ENCODE measurements at places on chromosomes 3 and 15.

GRCh38 chr3:174132006-174132405 lies 727.1 kb upstream of the NAALADL2 start:
- no peak for DNase-seq

GRCh38 chr3:114706591-114707232 lies 412.9 kb downstream of the TIGIT start:
- DNase-seq = no peak

DNA sequence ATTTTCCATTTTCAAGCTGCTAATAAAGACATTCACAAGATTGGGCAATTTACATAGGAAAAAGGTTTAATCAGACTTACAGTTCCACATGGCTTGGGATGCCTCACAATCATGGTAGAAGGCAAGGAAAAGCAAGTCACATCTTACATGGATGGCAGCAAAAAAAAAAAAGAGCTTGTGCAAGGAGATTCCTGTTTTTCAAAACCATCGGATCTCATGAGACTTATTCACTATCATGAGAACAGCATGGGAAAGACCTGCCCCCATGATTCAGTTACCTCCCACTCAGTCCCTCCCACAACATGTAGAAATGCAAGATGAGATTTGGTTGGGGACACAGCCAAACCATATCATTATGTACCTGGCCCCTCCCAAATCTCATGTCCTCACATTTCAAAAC lies 202.0 kb downstream of the FNDC3B start:
- no peak for DNase-seq

GRCh38 chr3:37660782-37661181 lies 200.9 kb upstream of the CTDSPL start:
- no peak for DNase-seq

GRCh38 chr15:68389936-68390817 lies 41.8 kb downstream of the ITGA11 start:
- no peak for DNase-seq

DNA sequence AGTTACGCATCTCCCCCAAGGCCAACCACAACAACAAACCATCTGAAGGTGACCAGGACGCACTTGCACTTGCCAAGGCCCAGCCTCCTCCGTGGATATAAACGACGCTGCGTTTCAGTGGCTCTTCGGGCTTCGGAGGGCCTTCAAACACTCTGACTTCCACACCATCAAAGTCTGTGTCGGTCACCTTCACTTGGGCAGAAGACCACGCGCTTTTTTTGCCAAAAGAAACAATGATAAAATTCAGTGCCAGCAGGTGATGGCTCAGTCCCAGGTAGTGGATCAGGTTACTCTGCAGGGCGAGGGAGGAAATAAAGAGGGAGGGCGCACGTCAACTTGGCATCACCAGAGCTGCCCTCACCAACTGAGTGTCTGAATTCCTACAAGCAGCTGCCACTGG lies 63.0 kb downstream of the NCEH1 start:
- no peak for DNase-seq

- no peak for DNase-seq
These were observed 55.0 kb upstream of the CHD2 start for GRCh38 chr15:92845126-92845508.

DNA sequence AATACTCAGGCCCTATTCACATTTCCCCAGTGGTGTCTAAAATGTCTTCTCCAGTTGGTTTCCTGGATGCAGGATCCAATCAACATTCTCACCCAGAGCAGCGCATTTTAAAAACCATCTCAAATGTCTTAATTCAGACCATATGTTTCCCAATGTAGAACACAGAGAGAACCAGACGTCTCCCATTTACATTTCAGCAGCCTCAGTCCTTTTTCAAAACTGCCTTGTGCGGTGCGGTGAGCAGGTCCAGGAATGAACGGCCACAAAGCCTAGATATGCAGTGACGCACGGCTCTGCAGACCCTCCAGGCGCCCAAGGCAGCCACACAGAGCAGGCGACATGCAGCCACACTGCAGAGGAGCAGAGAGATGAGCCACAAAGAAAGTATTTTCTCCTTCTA lies 66.1 kb upstream of the MEX3B start:
- no peak for DNase-seq

DNA sequence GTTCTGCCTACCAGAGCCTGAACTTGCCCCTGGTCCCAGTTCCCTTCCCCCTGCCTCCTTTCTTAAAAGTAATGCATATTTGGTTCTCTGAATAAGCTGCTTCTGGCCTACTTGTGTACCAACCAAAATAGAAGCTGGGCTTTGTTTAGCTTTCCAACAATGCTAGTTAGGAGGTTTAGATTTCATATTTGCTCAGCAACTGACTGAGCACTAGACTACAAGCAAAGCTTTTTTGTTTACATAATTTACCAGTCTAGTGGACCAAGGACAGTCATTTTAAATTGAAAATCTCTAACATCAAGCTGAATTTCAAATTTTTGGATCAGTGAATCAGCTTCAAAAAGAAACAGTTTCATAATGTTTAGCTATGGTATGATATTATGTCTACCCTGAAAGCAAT lies 331.2 kb downstream of the ULK4 start:
- no peak for DNase-seq

GRCh38 chr3:58585994-58586393 lies 8.8 kb upstream of the FAM107A start:
- DNase-seq = no peak

GRCh38 chr3:34152656-34153055 lies 354.2 kb downstream of the PDCD6IP start:
- no peak for DNase-seq

DNA sequence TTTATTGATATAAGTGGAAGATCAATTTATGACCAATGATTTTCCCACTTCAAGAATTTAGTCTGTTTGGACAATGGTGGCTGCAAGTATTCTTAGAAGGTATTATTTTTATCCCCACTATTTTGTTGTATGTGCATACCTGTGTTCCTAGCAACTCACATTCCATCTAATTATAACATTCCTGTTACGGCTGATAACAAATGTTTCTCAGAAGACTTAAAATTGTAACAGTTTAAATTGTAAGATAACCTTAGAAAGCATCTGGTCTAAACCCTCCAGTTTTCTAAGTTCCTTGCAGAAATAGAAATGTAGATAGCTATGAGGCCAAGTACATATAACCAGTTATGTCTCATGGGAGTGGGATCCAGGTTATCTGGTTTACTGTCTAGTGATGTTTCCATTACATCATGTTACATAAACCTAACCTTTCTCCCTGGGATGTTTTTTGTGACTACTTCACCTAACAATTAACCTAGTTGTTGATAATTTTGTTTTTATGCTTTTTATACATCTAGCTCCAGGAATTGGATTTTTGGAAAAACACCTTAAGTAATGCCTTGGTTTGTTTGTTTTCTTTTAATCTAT lies 11.1 kb upstream of the MFN1 start:
- DNase-seq = no peak

GRCh38 chr15:62758126-62758951 lies 284.2 kb upstream of the TPM1 start:
- no peak for DNase-seq

- no peak for DNase-seq
These were observed 49.7 kb downstream of the CD200 start for GRCh38 chr3:112382543-112383160.

GRCh38 chr15:82272154-82272553 lies 9.5 kb downstream of the SAXO2 start:
- no peak for DNase-seq

DNA sequence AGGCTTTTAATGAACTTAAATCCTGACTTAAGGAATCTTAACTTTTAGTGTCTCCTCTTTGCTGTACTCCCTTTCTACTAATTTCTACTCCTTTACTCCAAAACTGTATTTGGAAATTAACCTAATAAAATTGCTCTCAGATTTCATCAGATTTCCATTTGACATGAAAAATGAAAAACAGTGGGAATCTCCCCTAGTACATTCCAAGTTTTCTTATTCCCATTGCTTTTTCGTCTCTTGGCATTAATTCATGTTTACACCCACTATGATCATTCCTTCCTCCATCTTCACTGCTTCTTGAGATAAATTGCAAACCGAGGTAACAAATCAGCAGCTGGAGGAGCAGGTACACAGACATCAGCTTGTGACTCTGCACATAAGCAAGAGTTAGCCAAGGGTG lies 208.7 kb downstream of the VGLL3 start:
- DNase-seq = no peak

DNA sequence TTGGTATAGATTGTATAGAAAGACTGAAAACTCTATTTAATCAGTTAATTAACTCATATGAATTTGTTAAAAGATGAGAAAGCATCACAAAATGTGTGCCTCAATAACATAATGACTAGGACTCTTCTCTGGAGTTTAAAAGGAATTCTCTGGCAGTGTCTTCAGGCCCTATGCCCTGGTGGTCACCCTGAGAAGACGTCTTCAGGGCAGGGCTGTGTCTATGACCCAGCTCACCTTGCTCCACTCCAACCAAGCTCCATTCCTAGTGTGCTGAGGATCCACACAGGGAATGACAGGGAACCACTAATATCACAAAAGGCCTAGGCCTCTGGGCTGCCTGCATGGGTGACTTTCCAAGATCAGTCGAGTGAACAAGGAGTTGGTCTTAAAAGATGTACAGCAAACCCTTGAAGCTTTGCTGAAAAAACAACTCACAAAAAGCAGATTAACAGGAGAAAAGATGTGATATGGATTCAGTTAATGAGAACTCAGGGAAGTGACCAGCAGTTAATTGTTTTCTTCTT lies 156.6 kb downstream of the SNRK start:
- no peak for DNase-seq

DNA sequence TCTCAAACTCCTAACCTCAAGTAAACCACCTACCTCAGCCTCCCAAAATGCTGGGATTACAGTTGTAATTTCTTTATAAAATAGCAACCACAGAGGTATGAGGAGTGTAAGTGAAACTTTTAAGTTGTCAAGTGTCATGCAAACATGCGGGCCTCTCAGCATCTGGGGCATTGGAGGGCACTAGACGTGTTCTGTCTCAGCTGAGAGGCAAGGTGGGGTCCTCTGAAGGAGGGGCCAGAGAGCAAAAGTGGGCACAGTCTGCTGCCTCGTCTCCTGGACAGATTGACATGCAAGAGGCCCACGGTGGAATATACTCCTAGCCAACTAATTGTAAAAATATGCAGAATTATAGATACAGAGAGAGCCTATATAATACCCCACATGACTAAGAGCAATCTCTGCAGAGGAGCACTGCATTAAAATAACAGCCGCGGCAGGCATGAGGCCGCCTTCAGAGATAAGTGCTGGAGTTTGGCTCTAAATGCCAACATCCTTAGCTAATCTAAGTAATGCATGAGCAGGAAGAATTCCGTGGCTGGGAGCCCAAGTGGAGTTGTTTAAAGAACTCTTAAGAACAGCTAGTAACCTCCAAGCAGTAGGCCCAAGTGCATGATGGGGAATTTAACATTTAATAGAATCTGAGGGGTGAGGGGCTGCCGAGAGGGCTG lies 87.8 kb upstream of the RNU6-1 start:
- no peak for DNase-seq

- no peak for DNase-seq
These were observed 18.6 kb upstream of the MYZAP start for GRCh38 chr15:57573151-57573550.

DNA sequence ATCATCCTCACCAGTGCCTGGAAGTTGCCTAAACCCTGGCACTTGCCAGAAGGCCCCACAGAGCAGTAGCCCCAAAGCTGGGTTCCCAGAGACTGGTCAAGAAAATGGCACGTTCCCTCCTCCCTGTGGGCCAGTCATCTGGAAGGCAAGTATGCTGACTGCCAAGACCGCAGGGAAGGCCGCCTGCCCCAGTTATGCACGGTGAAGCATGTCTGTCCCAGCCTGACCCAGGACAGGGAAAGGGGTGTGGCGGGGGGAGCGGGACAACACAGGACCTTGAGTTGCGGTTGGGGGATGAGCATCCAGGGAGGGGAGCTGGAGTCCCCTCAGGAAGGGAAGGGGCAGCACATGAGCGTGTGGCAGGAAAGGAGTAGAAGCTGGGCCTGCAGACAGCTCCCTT lies 33.0 kb downstream of the RBPMS2 start:
- no peak for DNase-seq

DNA sequence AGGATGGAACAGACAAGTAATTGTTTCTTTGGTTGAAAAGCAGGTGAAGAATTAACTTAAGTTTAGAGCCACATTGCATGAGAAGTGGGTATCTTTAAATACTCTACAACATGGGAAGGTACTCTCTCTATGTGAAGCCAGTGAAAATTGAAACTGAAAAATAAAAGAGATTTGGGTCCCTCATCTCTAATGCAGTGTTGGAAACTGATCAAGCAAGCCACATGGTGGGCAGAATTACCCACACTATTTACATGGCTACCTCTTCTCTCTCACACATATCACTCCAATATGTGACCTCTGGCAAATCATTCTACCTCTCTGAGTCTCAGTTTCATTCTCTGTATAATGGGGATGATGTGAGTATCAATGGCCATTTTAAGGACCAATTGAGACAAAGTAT lies 339.0 kb downstream of the IL5RA start:
- DNase-seq = no peak

DNA sequence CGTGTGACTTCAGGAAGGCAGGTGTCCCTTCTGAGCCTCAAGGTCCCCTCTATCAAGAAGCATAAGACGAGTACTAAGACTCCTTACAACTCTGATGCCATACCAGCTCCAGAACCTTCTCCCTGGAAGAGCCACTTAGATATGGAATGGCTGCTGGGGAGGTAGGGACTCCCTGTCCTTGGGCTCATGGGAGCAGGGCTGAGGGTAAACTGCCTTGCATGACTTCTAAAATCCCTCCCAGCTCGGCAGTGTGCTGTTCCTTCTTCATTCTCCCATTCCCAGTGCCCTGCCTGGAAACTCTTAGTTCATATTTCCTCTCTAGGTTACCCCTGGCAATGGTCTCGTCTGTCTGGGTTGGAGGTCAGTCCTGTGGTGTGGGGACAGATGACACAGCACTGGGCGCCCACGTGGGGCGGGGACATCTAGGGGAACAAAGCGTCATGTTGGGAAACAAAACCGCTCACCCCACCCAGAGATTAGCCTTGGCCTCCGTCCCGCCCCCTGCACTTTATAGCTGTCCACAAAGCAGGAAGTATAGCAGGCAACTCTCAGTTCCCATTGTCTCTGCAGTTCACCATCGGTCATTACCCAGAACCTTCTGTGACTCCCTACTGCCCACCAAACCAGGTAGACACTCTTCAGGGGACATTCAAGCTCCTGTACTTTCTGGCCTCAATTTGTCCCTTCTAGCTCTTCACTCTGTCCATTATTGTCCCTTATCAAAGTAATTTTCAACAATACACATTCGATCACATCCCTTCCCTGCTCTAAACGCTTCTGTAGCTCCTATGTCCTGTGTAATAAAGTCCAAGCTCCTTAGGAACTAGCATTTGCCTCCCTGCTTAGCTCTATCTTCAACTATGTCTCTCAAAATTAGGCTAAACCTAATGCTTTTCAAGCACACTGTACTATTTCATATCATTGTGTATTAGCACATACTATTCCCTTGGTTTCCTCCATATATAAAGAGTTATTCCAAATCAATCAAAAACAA lies 73.8 kb downstream of the IQSEC1 start:
- DNase-seq = no peak

DNA sequence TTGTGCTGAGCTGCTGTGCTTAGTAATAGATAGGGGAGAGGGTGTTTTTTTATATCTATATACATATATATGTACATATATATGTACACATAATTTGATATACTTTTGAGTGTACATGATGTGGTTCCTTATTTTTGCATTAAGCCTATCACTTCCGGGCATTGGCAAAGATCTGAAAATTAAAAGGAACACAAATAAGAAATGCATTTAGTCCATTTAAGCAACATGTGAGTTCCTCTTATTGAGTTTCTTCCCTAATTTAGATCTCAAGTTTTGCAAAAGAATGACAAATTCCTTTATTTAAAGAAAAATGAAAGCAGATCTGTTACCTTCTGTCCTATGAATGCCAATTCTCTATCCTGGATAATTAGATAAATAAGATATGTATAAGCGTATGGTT lies 435.1 kb downstream of the LPP start:
- no peak for DNase-seq
